Stimulated activated CD8-positive, alpha-beta memory T cell treated with anti-CD3 and anti-CD28 coated beads, Interleukin-4, amount 100 ng/mL, for 48 hours (primary cell): ENCODE measurements at places on chromosomes 1 and 21.

DNA sequence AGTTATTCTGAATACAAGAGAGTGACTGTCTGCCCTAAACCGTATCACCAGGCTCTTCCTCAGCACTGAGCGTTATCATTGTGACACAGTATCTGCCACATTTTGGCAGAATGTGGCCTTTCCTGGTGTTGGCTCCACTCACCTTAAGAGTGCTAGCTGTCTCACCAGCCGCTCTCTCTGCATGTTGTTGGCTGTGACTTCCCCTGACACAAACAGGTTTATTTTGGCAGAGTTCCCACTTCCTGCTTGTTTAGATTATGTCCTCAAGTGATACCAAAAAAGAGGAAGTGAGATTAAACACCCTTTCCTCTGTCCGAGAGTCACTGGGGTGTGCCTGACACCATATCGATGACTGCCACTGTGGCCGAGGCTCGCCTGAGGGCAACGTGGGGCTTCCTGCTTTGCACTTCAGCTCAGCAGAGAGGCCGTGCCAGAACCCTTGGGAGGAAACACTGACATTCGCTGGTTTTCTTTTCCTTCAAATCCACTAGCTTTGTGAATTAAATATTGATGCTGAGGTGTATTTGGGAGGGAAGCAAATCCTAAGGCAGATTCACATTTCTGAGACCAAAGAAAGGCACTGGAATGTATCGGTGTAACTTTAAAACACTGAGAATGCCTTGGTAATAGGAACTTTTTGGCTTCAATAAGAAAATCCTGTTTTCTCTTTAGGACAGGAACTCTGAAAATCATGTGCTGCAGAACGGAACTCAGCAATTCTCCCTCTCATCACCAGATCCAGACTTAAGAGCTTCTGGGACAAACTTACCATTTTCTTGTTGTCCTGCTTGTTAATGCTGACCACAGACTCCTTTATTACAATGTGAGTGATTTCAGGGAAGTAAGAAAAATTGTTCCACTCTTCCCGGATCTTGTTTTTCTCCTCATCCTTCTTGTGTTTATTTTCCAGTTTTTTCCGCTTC lies 102.1 kb downstream of the JAK1 start:
- peak; percentile 49 for DNase-seq

GRCh38 chr1:77961392-77961791 lies 17.5 kb downstream of the FUBP1 start:
- no peak for DNase-seq

- DNase-seq: no peak
Observed at GRCh38 chr1:239886266-239886665, 205.4 kb upstream of the FMN2 start.

GRCh38 chr1:28540651-28541050 lies 12.2 kb upstream of the TRNAU1AP start:
- no peak for DNase-seq

DNA sequence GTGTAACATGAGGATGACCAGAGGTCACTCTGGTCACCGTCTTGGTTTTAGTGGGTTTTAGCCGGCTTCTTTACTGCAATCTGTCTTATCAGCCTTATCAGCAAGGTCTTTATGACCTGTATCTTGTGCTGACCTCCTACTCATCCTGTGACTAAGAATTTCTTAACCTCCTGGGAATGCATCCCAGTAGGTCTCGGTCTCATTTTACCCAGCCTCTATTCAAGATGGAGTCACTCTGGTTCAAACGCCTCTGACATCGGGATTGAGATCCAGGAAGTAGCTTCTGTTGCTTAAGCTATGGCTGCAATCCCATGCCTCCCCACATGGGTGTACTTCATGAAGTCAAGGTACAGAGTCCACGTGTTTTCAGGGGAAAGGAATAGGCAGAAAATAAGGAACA lies 19.9 kb downstream of the FMN2 start:
- DNase-seq: no peak
